ENCODE measurements at places on chromosomes 16 and 17. TPM values are rescaled to one million over a fixed set of nuclear protein-coding genes. Genes with fewer than 3 reads are reported as not detected.

DNA sequence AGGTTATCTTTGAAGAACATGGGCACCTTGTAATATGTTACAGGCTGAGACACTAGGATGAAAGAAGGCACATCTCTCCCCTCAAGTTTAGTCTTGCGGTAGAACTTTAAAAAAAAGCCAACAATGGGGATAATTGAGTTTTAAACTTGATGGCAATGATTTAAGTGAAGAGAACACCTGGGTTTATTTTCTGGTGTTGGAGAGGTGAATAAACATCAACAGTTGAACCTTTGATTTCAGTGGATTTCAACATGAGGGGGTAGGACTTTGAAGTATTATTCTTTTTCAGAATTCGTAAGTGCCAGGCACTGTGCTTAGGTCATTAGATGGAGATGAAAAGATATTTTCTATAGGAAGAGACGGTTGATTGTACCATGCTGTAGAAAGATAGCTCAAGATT lies 22.3 kb downstream of the HAPSTR1 start:
- DNase-seq: no peak

DNA sequence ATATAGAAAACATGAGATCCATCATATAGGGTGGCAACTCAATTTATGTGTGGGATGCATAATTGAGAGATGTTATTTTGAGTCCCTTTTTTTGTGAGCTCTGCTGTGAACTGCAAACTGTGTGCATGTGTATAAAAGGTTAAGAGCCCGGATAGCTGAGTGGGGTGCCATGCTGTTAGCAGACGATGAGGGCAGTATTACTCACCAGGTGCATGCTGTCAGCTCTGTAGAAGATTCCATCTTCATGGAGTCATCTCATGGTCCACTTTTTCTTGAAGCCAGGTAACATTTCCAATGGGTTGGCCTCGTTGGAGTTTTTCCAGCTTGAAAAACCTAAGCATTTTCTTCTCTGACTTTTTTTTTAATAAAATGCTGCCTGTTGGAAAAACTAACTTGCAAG lies 43.0 kb upstream of the RHBDL3 start:
- no peak for DNase-seq

DNA sequence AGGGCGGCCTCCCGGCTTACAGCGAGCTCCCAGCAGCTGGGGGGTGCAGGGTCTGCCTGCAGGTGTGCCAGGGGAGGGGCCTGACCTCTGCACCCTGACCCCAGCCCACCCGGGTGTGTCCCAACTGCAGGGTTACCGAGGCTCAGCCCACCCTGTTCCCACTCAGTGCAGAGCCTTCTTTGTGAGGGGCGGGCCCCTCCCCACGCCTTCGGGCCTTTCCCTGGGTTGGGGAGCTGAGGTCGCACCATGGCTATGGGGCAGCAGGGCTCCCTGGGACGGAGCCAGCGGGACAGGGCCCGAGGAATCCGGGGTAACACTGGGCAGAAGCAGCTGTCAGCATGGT lies 17.1 kb downstream of the CACNA1H start:
- no peak for DNase-seq

- DNase-seq: no peak
These were observed 56.9 kb upstream of the TEKT3 start for GRCh38 chr17:15398291-15398690.

GRCh38 chr17:58605470-58605869 lies 86.4 kb downstream of the TEX14 start:
- DNase-seq: no peak

DNA sequence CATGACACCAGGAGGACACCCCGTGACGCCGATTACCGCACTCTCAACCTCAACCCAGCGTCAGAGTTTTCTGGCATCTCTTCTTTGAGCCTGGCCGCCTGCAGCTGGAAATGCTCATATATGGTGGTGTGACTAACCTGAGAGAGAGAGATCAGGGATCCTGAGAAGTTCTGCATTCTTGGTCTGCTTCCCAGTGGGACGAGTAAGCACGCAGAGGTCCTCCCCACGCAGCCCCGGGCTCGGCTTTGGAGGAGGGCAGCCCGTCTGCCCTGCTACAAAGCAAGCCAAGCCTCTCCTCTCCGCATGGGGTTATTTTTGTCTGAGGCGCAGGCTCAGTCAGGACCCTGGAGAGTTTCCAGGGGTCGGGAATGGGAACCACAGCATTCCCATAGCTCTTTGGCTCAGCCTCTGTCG lies 16.5 kb downstream of the CRISPLD2 start:
- DNase-seq: no peak

Gene PMFBP1
- total RNA-seq: not detected

DNA sequence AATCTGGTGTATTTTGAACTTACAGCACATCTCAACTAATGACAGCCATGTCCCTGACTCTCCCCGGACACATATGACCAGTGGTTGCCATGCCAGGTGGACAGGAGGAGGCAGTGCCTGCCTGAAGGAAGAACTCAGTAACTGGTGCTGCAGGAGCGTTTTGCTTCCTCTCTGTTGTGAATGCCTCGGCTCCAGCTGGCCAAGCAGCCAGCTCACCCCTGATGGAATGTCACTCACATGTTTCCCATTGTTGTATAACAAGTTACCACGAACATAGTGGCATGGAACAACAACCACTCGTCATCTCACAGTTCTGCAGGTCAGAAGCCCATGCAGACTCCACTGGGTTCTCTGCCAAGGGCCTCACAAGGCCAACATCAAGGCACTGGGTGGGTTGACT lies 20.1 kb upstream of the IRF8 start:
- DNase-seq: peak; percentile 56

Gene MYL4
- not detected for total RNA-seq

- DNase-seq: no peak
These were observed 193.9 kb downstream of the SPECC1 start for GRCh38 chr17:20203018-20203417.

DNA sequence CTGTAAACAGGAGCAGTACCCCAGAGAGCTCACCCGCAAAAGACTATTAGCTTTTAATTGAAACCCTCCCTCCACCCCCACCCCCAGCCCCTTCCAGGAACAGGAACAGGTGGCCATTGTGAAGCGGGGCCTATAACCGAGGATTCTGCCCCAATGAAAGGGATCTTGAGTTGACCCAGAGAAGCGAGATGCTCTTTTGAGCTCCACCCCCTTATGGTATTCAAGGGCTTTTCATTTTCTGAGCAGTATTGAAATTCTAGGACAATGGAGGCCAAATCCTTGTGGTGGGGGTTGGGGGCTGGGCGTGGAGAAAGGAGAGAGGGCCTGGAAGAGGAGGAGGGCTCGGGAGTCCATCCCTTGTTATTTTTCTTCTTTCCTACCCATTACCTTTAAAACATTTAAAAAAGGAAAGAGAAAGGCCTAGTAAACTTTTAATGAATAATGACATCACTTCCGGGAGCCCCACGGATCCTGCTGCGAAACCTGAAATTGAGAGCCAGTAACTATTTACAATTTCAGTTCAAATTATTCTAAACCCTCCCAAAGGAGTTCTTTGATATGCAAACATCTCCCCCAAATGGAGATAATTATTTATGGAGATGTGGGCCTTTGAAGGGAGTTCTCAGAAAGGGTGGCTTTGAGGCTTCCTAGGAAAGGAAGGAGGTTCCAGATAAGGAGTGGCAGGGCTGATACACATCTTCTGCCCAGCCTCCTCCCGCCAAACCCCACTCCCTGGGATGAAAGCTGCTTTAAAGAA lies 30.5 kb downstream of the HS3ST3B1 start:
- DNase-seq: no peak

DNA sequence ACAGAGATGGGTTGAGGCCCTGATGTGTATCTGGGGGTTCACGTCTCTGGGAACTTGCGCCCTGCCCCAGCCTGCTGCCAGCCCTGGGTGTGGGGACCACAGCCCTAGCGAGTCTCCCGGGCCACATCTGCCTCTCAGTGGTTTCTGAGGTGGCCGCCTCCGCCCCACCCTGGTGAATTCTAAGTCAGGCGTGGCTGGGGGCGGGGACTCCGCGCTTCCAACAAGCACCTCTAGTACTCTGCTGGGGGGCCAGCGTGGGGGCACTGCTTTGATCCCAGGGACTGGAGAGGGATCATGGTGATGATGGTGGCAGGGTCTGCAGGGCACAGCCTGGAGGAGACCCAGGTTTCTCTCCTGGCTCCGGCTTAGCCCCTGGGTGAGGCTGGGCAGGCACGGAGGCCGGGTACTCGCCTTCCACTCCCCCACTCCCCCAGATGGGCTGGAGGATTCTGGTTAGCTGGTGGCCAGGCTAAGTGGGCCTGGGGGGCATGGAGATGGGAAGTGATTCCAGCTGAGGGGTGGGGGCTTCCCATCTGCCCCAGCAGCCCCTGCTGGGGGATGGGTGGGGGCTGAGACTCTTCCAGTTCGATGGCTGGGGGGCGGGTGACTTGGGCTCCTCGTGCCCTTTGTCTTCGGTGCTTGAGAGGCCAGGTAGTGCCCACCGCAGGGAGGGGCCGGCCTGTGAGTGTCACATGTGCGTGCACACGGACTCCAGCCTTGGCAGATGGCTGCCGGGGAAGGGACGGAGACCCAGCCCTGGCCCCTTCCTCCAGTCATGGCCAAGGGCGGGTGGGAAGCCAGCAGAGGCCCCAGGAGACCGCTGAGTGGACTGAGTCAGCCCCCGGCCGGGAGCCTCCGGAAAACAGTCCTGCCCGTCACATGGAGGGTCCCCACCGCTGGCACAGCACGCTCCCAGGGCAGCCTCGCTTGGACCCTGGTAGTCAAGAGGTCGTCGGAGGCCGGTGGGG lies 3.9 kb downstream of the GLIS2 start:
- no peak for DNase-seq

DNA sequence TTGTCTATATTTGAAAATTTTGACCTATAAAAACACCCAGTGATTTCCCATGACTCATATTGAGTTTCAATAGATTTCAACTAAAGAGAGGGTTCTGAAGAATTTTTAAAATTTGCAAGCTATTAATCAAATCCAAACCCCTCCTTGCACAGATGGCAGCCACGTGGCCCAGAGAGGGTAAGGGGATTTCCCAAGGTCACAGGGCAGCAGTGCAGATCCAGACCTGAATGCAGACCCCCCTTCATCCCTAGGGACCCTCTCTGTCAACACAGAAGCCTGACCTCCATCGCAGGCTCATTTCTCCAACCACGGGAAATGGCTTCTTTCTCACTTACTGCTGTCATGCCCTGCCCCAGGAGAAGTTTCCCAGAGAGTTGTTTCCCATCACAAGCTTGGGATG lies 24.7 kb upstream of the CES5A start:
- no peak for DNase-seq

- DNase-seq: no peak
These were observed 4.1 kb upstream of the TBX2 start for GRCh38 chr17:61395409-61395982.

DNA sequence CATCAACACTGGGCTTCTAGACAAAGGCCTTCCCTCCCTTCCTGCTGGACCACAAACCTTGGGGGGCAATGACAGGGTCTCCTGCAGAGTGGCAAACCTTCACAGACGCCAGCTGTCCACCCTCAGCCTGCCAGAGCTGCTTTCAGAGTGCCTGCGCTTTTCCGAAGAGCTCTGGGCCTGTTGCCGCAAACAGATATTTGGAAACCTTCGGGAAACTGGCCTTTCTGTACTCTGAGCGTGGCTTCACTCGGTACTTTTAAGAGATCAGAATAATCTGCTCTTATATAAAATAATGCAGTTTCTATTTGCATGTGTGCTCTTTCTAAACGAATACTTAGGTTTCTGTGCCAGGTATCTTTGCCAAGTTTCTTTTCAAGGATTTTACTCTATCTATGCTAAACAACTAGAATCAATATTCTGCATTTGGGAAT lies 152.1 kb upstream of the CHMP6 start:
- no peak for DNase-seq

GRCh38 chr17:66949501-66949900 lies 15.0 kb upstream of the CACNG4 start:
- DNase-seq: no peak

DNA sequence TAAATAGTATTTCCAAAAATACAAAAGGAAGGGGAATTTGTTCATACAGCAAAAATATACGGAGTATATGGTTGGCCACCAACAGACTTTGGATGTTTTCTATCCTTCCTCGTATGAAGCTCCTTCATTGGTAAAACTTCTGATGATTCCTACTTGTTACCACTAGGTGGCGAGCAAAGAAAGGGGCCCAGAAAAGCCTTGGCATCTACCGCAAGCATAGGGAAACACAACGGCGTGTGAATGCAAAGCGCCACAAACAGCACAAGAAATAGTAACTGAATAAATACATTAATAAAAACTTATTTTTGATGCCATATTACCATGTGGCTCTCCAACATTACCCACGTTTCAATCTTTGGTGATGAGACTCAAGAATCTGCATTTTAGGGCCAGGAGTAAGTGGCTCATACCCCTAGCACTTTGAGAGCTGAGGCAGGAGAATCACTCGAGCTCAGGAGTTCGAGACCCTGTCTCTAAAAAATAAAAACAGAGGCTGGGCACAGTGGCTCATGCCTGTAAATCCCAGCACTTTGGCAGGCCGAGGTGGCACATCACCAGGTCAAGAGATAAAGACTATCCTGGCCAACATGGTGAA lies 34.5 kb downstream of the YWHAE start:
- peak; percentile 74 for DNase-seq

Gene TMEM106A
- 8.3 TPM for total RNA-seq

DNA sequence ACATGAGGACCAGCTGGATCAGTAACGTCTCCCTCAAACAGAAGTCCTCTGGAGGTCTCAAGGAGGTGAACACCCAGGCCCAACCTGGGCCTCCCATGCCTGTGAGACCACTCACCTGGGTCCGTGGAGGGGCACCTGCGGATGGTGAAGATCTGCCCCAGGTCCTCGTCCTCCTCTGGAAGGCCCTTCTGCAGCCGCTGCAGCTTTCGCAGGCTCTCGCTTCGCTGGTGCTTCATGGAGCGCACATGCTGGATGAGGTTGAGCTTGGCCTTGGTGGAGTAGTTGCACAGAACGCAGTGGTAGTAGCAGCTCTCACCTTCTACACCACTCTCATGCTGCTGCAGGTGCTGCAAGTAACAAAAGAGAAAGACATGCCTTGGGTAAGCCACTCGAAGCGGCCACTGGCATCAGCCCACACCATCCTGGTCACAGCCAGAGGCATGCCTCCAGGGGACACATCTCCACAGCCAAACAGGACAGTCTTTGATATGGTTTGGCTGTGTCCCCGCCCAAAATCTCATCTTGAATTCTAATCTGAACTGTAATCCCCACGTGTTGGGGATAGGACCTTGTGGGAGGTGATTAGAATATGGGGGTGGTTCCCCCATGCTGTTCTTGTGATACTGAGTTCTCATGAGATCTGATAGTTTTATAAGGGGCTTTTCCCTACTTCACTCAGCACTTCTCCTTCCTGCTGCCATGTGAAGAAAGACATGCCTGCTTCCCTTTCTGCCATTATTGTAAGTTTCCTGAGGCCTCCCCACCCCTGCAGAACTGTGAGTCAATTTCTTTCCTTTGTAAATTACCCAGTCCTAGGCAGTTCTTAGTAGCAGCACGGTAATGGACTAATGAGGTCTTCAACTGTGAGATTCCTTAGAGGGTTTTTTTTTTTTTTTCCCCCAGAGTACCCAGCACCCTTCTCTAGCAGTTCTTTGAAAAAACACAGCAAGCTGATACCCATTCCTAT lies 158.0 kb downstream of the ZFHX3 start:
- DNase-seq: no peak

Gene ESRP2
- 36.4 TPM for total RNA-seq

All from PC-9 (cell line).